PC-9 (cell line): ENCODE measurements at places on chromosomes 7 and 10.

DNA sequence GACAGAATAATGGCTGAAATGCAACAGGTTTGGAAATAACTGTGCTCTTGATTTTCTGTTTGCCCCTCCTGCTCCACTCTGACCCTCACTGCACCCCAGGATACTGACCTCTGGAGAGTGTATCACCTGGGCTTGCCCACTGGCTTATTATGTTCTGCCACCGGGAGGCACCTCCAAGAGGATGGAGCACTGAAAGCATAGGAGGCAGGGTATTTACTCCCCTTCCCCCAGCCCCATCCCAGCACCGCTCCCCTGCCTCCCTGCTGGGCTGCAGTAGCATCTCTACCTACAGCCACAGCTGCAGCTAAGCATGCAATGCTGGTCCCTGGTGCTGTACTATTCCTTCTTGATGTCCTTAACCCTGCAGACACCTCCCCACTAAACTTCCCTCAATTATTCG lies 26.4 kb downstream of the RAB11FIP2 start:
- DNase-seq: no peak

DNA sequence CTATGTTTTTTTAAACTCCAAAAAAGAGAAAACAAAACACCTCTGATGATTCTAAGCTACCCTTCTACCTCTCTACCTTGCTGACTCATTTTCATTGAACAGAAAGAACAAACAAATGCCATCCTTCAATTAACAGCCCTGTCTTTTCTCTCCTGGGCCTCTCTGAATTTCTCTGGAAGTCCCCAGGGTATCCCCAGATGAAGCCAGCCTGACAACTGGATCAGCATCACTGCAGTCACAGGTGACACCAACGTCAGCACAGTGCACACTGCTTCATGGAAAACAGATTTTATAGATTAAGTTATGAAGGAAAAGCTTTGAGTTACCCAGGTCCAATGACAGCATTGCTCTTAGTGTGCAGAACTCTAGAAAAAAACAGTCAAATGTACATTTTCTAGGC lies 5.7 kb downstream of the HUS1 start:
- DNase-seq: no peak

GRCh38 chr10:115931309-115931708 lies 341.7 kb downstream of the GFRA1 start:
- DNase-seq: no peak

- DNase-seq: no peak
Observed at GRCh38 chr7:158607563-158607962, 19.9 kb upstream of the PTPRN2 start.

DNA sequence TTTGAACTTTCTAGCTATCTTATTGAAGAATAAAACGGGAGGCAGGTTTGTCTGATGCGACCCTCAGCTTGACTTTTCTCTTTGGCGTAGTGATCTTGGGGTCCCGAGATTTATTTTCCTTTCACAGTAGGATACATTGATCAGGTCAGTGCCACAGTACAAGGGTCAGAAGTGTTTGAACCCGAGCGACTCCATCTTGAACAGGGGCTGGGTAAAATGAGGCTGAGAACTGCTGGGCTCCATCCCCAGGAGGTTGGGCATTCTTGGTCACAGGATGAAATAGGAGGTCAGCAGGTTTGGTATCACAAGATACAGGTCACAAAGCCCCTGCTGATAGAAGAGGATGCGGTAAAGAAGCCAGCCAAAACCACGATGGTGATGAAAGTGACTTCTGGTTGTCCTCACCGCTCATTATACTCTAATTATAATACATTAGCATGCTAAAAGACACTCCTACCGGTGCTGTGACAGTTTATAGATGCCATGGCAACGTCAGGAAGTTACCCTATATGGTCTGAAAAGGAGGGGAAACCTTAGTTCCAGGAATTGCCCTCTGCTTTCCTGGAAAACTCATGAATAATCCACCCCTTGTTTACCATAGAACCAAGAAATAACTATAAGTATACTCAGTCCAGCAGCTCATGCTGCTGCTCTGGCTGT lies 3.0 kb upstream of the TECPR1 start:
- DNase-seq: no peak

GRCh38 chr10:4355350-4355749 lies 470.7 kb upstream of the AKR1E2 start:
- DNase-seq: peak; percentile 76

DNA sequence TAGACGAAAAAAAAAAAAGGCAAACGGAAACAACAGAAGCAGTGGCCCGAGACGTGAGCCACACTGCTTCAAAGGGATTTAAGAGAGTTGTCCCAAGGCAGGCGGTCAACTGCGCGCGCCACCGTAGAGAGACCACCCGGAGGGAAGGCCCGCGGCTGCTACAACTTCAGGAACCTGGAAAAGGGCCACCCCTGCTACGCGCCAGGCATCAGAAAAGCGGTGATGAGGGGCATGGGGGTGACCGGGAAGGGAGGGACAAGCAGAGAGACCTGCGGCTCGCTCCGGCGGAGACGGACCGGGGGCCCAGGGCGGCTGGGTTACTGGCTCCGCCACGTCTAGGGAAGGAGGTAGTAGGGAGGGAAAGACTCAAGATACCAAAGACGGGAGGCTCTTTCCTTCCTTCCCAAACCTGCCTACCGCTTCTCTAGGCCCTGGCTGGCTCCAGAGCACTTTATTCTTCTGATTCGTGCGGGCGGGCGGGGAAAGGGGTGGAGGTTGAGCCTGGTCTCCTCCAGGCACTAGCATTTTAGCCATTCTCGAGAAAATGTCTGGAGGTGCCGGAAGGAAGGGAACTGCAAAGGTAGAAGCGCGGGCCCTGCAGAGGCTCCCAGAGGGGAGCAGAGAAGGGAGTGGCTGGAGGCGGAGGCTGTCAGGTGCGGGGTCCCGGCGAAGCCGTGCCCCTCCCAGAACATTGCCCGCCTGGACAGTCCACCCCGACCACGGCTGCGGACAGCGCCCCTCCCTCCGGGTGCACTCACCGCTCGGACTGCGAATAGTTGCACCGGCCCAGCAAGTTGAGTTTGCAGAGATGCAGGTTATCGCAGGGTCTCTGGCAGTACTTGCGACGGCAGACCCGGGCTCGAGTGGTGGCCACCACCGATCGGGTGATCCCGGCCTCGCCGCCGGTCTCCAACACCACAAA lies 993 bp downstream of the ZC3HAV1 start:
- DNase-seq: peak; percentile 26

DNA sequence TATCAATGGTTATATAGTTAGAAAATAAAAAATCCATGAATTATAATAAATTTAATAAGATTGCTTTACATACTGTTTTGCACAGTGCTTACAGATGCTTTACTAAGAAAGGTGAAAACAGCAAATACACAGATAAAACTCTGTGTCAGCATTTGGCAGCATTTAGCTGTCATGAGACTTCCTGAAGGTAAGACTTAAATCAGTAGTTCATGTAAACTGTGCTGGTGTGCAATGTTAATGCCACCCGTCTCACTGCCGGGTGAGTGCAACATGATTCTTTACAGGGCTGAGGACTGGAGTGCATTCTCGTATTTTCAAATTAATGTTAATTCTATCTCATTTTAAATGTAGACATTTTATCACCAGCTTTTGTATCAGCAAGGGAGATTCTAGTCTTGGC lies 326.2 kb upstream of the POT1 start:
- no peak for DNase-seq

- DNase-seq: no peak
Observed at GRCh38 chr7:24881623-24882022, 98.4 kb downstream of the OSBPL3 start.

DNA sequence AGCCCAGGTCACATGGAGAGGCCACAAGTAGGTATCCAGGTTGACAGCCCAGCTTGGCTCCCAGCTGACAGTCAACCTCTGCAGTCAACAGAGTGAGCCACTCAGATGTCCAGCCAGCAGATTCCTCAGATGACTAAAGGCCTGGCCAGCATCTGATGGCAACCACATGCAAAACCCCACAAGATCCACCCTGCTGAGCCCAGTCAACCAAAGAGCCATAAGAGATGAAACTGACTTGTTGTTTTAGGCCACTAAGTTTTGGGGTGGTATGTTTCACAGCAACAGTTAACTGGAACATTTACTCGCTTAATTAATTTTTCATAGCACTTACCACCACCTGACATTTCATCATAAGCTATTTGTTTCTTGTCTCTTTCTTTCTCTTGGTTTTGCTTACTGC lies 107.3 kb upstream of the KDM7A start:
- no peak for DNase-seq

- no peak for DNase-seq
Observed at GRCh38 chr7:148447221-148447849, 143.2 kb upstream of the C7orf33 start.

DNA sequence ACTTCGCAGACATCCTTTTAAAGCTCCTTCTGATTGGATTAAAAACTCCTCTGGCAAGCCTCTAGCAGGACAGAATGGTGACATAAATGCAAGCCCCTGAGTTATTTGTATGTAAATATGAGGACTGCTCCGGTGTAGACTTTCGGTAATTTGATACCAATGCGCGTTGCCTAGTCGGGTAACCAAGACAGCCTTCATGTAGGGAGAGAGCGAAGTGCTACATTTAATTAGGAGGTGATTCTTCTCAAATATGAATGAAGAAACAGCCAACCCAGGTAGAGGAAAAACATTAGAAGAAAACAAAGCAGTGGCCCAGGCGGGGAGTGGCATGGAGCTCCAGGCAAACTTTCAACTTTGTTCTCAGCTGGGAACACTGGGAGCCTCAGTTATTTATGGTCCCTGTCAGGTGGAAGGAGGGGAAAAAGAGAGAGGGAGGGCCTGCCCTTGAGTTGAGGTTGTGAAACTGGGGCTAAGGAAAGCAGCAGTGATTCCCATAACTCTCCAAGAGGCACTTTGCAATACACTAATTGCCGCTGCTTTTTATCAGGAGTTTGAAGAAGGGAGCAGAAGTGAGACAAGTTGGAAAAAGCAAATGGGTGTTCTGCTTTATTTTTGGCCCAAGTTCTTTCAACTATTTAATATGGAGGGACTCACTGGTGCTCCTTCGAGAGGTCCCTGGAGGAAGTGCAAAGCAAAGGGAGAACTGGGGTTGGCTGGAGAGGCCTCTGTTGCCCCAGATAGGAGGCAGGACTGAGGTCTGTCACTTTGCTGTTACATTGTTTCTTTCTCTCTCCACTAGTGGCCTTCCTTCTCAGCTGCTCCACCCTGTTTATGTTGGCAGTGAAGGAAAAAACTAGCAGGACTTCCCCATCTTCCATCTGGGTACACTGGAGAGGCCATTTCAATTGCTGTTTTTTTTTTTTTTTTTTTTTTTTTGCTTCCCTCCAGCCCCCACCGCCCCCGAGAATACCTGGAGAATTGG lies 234.6 kb upstream of the CCDC6 start:
- DNase-seq: peak; percentile 68

GRCh38 chr10:82497439-82497838 lies 622.4 kb downstream of the NRG3 start:
- DNase-seq: no peak

DNA sequence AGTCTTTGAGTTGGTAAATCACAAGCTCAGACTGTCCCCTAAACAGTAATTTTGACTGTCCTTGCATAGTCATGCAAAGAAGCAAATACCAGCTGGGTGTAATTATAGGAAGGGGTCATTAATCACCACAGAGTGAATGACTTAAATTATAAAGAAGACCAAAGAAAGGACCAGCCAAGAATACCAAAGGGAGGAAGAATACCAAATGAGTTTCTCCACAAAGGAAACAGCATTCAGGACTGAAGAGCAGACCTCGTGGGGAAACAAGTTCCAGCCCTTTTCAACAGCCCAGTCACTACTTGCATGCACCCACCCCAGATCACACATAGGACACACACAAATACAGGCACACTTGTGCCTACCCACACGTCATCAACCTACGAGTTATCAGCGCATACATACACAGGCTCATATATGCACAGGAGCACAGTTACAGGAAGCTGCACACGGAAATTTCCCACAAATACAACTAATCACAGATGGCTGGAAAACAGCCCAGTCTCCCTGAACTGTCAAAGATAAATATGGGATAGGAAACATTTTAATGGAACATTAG lies 77.6 kb downstream of the DENND2A start:
- no peak for DNase-seq

DNA sequence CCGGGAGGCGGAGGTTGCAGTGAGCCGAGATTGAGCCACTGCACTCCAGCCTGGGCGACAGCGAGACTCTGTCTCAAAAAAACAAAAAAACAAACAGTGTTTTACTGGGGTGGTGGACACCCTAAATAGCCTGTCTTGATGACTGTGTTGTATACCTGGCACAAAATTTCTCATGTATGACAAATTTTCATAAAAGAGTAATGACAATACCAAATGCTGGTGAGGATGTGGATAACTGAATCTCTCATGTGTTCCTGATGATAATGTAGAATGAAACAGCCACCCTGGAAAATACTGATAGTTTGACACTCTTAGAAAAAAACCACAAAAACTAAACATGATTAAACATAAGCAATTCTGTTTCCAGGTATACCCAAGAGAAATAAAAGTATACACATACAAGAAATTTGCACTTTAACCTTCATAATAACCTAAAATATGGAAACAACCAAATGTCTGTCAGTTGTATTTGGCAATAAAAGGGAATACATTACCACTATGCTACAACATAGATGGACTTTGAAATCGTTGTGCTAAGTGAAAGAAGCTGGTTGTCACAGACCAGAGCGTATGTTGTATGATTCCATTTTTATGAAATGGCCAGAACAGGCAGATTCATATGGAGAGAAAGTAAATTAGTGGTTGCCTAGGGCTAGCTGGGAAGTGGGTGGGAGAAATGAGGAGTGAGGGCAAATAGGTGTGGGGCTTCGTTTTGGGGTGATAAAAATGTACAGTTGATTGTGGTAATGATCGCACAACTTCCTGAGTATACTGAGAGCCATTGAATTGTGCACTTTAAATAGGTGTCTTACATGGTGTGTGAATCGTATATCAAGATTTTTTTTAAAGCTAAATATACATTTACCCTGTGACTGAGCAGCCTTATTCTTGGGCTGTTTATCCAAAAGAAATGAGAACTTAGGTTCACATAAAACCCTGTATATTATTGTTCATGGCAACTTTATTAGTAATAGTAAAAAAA lies 12.5 kb downstream of the WDR37 start:
- no peak for DNase-seq

DNA sequence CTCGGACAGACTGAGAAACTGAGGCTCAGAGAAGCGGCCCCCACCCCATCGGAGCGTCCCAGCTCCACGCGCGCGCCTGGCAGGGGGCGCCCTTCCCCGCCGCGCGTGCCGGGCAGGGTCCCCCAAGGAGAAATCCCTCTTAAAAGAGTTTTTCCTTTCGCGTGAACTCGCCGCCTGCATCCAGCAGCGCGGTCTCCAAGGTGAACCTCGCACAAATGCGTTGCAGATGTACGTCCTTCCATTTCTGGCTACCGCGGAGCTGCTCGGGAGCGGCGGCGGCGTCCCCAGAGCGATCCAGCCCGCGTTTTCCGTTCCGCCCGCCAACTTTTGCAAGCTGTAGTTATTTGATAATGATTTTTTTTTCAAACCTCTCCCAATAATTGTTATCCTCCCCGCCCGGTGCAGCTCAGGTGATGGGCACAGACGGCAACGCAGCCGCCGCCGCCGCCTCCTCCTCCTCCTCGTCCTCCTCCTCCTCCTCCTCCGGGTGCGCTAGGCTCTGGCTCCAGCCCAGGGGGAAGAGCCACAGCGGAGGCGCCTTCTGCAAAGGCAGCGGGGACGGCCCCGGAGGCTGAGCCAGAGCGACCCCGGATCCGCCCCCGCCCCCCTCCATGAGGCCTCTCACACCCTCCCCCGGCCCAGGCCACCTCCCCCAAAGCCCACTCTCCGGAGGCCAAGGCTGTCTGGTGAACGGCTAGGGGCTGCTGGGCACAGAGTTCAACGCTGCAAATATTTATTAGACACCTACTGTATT lies 74.0 kb upstream of the CUX1 start:
- DNase-seq: peak; percentile 52
